ENCODE measurements at places on chromosomes 4 and X.

DNA sequence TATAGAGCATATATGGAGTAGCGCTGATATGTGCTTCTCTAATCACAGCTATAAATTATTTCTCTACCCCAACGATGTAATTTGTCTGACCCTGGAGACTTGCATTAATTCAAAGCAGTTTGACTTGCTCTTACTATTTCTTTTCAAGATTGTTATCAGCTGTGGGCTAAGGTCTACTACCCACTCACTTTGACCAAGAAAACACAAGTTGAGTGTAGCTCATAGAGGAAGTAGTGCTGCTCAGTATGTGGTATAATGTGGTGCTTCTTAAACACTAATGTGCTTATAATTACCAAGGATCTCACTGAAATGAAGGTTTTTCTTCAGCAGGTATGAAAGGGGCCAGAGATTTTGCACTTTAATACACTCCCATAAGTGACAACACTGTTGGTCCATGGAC is 70.1 kb downstream of the INPP4B start:
- no peak for DNase-seq

DNA sequence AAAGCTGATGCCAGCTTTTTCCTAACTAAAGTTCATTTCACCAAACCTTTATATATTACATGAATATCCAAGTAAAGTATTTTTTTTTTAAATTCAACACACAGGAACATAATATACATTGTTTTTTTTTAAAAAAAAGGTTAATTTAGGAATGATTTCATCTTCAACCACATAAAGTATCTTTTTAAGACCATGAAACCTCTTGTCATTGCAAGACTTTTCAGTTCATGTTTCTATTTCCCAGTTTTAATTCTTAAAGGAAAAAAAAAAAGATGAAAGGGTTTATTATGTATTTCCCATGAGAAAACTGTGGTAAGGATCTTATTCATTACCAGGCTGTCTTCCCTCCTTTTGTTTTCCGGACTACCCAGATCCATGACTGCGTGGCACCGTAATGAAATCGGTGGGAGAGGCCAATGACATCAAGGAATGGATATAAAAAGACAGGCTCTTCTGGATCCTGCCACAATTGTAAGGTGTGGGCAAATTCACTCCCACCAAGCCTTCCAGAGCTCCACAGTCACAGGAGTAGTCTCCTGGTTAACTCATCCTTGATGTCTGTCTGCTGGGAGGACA is 84.7 kb upstream of the CBR4 start:
- no peak for DNase-seq

- no peak for DNase-seq
Measured at GRCh38 chr4:3256230-3257102, 7.5 kb downstream of the MSANTD1 start.

GRCh38 chr4:2925931-2926860 is 37.0 kb downstream of the NOP14 start:
- DNase-seq: no peak

- no peak for DNase-seq
Measured at GRCh38 chrX:68939868-68940267, 111.0 kb downstream of the EFNB1 start.

DNA sequence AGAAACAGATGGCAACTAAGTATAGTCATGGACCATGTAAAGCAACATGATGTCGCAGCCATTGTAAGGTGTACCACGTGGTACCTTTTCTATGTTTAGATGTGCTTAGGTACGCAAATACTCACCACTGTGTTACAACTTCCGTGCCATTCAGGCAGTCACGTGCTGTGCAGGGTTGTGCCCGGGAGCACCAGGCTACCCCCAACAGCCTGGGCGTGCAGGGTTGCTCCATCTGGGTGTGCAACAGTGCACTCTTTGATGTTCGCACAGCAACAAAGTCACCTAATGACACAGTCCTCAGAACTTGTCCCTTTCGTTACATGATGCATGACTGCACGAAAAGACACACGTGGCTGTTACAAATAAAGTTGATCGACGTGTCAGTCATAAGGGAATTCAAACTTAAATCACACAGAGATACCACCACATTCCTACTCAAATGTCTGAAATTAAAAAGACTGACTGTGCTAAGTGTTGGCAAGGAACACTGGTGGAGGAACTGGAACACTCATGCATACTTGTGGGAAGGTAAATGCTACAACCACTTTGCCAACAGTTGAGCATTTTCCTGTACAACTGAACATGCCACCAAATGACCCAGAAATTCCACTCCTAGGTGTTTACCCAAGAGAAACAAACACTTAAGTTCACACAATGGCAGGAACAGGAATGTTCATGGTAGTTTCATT is 24.3 kb downstream of the CPLX1 start:
- no peak for DNase-seq

DNA sequence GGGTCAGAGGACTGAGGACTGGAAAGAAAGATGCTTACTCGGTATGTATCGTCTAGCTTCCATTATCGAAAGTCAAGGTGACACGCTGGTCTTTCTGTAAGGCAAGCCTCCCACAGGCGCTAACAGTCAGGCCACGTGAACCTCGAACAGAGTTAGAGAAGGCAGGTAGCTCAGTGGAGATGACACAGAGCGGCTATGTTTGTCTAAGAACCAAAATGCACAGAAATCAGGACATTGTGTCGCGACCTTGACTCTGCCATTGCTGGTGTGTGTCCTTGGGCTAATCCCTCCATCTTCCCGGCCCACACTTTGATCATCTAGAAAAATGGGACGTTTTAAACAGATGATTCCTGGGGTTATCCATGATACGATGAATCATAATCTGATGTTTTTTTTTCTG is 40.3 kb downstream of the IRF2 start:
- no peak for DNase-seq

- peak; percentile 2 for DNase-seq
Measured at GRCh38 chr4:172245516-172245915, 432.3 kb downstream of the GALNTL6 start.

GRCh38 chr4:165504184-165504583 is 125.4 kb downstream of the CPE start:
- DNase-seq: no peak

GRCh38 chr4:153159016-153159415 is 45.2 kb upstream of the TRIM2 start:
- DNase-seq: no peak

GRCh38 chr4:73451404-73451803 is 15.4 kb downstream of the AFP start:
- peak; percentile 54 for DNase-seq

- DNase-seq: no peak
Measured at GRCh38 chrX:121496966-121497365, 449.6 kb downstream of the GLUD2 start.

DNA sequence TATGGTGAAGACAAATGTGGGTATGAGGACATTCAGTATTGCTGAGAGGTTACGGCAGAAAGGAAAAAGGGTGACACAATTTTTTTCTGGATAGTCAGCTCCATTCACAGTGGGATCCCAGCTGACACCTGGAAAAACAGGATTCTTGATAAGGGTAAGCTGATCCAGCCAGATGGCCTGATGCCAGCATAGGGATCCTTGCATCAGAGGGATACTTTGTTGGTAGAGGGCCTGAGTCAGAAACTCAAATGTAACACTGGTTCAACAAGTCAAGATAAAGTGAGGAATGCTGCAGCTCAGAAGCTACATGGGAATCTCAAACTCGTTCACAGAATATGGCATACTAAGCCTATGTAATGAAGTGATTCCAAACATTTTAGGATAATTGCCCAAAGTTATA is 726.7 kb downstream of the C4orf33 start:
- DNase-seq: no peak

GRCh38 chrX:56805399-56805798 is 76.4 kb downstream of the NBDY start:
- DNase-seq: no peak

GRCh38 chr4:101730291-101731117 is 60.0 kb upstream of the BANK1 start:
- peak; percentile 71 for DNase-seq

Measured in LHCN-M2 (cell line).